ENCODE measurements at places on chromosomes 2 and 18. TPM values are rescaled to one million over a fixed set of nuclear protein-coding genes. Genes with fewer than 3 reads are reported as not detected.

GRCh38 chr2:206886696-206887095, 52.6 kb upstream of the CPO start:
- H3K27ac ChIP-seq, result no peak overlapping the region
- no peaks in the 10 kb centered on the region for H3K27me3 ChIP-seq
- H3K36me3 ChIP-seq, result no peaks in the 10 kb centered on the region

DNA sequence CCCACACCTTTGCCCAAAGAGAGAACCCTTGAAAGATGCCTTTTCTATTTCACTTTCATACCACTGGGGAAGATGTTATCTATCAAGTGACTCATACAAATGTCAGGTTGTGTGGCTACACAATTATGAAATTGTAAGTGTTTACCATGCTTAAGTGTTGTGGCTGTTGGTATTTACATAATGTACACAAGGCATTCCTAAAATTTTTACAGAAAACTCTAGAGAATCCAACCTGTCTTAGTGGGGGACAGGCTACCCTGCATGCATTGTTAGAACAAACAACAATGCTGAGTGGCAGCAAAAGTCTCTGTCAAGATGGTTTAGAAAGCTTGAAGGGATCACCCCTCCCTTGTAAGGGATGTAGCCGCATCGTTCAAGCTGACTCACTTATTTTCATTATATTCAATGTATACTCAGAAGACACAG, 5.5 kb upstream of the MGAT4A start:
- no peaks in the 10 kb centered on the region for H3K36me3 ChIP-seq
- DNase-seq, result no peak
- H3K27me3 ChIP-seq, result no peaks in the 10 kb centered on the region
- H3K4me3 ChIP-seq, result no peak overlapping the region
- peaks cover 8% of the 10 kb centered on the region for H3K4me1 ChIP-seq

- DNase-seq, result no peak
- no peak overlapping the region for H3K4me3 ChIP-seq
- no peaks in the 10 kb centered on the region for H3K36me3 ChIP-seq
- no peak overlapping the region for H3K27ac ChIP-seq
Observed at GRCh38 chr2:173355866-173356508, 1.3 kb downstream of the CDCA7 start.

- H3K27me3 ChIP-seq, result no peaks in the 10 kb centered on the region
- H3K27ac ChIP-seq, result no peak overlapping the region
- DNase-seq, result no peak
Observed at GRCh38 chr2:173299764-173300163, 54.9 kb upstream of the CDCA7 start.

SLC14A1 gene
- polyA plus RNA-seq, result 0.49 TPM

DNA sequence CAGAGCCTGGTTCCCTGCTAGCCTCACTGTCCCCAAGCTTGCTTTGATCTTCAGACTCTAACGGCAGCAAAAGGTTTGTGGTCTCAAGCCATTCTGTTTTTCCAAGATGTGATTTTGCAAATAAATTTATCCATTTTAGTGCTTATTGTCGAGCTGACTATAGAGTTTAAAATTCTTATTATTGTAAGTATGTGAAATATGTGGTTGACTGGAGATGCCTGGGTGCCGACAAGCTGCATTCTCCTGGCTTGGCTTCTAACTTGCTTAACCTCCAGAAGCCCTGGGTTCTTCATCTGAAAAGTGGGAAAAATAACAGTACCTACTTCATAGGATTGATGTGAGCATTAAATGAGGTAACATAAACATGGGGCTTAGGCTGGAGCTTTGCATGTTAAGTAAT, 9.9 kb upstream of the EDAR start:
- H3K4me3 ChIP-seq, result no peak overlapping the region
- H3K4me1 ChIP-seq, result no peaks in the 10 kb centered on the region
- DNase-seq, result no peak
- H3K27ac ChIP-seq, result no peak overlapping the region
- no peaks in the 10 kb centered on the region for H3K36me3 ChIP-seq

RAMP1 gene
- polyA plus RNA-seq, result 80.1 TPM

- H3K27me3 ChIP-seq, result no peaks in the 10 kb centered on the region
- no peak overlapping the region for H3K4me3 ChIP-seq
- H3K4me1 ChIP-seq, result no peaks in the 10 kb centered on the region
- no peak overlapping the region for H3K27ac ChIP-seq
- DNase-seq, result no peak
Observed at GRCh38 chr2:112175333-112175732, 37.1 kb downstream of the FBLN7 start.
